Esophagus mucosa (tissue), 1 donor: ENCODE measurements at places on chromosomes 2 and 18. TPM values are rescaled to one million over a fixed set of nuclear protein-coding genes. Genes with fewer than 3 reads are reported as not detected.

Gene ACTR3
- total RNA-seq = 295 TPM

Gene CRYGC
- not detected for total RNA-seq

Gene ABCB11
- total RNA-seq = not detected

Gene CYP26B1
- 1.9 TPM for total RNA-seq

Gene REG3G
- total RNA-seq = not detected

Gene IGFBP2
- 192 TPM for total RNA-seq

Gene STK17B
- 11.0 TPM for total RNA-seq

Gene FLACC1
- 0.56 TPM for total RNA-seq

Gene GPD2
- 56.1 TPM for total RNA-seq

Gene CCL20
- total RNA-seq = 2.8 TPM

Gene MC2R
- not detected for total RNA-seq

Gene TXNL4A
- total RNA-seq = 77.1 TPM

DNA sequence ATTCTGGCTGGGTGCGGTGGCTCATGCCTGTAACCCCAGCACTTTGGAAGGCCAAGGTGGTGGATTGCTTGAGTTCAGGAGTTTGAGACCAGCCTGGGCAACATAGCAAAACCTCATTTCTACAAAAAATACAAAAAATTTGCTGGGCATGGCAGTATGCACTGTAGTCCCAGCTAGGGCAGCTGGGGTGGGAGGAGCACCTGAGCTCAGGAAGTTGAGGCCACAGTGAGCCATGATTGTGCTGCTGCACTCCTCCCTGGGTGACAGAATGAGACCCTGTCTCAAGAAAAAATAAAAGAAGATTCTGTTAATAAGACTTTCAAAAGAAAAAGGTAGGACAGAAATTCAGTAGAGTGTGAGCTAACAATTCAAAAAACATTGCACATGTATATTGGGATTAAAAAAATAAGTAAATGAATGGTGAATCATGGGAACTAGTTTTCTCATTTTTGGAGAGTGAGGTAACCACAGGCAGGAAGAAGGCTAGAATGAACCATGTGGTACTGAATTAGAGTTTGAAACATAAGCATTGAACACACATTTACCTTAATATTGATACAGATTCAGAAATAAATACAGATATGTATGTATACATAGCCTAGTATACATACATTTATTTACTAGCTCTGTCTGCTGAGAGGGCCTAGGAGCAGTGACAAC is 53.5 kb downstream of the NCOA1 start:
- ATAC-seq = no peak

DNA sequence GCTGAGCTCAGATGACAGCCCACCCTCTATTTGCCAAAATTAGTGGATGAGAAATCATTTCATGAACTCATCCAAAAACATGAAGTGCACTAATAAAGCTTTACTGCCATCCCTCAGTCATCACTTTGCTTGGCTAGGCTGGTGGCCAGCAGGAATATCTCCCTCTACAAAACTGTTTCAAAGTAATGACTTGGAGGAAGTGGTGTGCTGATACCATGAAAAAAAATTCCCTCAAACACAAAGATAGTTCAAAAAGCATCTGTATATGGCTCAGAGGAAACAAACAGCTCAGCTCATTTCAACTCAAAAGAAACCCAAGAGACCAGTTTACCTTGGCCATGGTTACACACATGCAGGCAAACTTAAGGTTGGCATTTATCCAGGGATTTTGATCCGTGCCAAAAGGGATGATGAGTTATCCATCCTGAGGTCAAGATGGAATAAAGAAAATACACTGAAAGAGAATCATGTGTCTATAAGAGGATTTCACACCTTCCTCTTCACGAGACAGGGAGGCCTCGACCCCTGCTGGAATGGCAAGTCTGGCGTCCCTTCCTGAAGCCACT is 18.4 kb upstream of the WIPF1 start:
- no peak for ATAC-seq

GRCh38 chr2:234970477-234970882 is 18.7 kb downstream of the SH3BP4 start:
- ATAC-seq = peak; percentile 84

DNA sequence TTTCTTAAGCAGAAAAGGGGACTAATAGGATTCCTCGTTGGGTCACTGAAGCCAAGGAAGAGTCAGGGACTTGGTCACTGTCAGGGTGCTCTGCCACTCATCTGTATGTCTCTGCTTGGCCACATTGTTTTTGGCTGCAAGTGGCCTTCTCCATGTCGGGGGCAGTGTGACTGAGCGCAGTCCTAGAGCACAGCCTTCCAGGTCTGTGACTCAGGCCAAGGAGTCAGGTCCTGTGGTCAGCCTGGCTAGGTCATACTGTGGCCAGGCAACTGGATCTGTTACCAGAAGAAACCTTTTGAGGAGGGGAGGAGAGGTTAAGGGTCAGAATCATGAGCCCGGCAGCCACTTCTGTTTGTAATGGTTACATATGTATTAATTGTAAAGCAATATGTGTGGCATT is 61.3 kb downstream of the GALNT1 start:
- peak; percentile 26 for ATAC-seq

DNA sequence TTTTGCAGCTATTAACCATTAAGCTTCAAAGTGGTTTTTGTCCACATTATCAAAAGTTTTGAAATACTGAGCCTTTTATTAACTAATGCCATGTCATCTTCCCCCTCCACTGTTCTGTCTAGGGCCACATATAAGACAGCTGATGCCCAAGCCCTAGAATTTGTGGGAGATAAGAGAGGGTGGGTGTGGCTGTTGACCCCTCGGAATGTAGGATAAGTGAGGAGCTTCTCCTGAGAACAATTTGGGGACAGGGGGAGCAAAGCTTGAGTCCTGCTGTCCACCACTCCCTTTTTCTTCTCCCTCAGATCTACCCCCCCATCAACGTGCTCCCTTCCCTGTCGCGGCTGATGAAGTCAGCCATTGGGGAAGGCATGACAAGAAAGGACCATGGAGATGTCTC is 14.3 kb upstream of the ANKRD53 start:
- ATAC-seq = no peak

GRCh38 chr2:226644399-226644865 is 155.2 kb downstream of the IRS1 start:
- no peak for ATAC-seq

DNA sequence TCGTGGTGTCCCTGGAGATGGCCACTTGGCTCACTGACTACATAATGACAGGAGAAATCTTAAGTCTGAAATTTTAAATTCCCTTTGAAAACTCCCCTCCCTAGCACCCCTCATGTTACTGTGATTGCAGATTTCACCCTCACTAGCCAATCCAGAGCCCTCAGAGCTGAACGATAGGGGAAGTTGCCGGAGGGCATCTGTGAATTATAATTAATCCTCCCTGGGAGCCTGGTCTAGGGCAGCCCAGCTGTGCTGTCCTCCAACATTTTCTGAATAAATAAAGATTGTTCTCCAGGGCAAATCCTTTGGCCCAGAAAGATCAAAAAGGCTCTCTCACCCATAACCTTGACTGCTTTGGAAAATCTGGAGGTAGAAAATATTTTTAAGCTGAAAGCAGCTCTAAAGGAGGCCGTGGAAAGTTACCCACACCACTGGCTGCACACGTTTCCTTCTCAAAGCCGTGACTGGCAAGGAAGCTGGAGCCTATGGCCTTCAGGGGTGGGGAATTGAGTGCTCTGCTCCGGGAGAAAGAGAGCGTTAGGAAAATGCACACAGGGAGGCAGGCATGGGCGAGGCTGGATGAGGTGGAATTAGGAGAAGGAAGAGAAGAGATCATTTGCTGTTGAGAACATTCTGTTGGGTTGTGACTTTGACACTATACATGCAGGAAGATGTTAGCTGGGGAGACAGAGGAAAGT is 68.9 kb upstream of the CNGA3 start:
- no peak for ATAC-seq

DNA sequence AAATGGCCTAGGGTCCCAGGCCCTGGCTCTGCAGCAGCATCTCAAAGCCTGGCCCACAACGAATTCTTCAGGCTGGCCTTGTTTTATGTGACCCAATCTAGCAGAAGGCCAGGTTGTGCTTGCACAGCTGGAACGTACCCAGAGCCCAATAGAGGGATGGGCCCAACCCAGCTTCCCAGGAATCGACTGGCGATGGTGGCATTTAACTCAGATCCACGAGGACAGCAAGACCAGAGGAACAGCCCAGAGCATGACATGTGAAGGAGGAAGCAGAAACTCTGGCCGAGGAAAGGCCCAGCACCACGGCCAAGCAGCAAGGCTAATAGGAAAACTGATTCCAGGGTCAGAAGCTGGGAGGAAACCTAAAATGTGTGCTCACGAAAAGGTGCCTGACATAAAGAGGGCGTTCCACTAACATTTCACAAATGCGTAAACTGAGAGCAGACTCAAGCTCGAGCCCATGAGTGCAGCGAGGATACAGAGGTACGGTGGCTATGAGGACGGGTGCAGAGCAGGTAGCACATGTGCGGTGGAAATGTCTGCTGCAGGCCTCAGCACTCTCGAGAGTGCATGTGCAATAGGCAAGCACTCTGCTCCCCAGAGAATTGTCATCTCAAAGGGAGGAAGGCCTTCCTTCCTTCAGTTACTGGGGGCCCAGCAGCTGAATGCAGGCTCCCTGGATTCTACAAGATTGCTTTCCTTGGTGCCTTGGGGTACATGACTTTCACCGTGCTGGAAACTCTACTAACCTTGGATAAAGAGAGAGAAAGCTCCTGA is 156.9 kb upstream of the GLI2 start:
- no peak for ATAC-seq

DNA sequence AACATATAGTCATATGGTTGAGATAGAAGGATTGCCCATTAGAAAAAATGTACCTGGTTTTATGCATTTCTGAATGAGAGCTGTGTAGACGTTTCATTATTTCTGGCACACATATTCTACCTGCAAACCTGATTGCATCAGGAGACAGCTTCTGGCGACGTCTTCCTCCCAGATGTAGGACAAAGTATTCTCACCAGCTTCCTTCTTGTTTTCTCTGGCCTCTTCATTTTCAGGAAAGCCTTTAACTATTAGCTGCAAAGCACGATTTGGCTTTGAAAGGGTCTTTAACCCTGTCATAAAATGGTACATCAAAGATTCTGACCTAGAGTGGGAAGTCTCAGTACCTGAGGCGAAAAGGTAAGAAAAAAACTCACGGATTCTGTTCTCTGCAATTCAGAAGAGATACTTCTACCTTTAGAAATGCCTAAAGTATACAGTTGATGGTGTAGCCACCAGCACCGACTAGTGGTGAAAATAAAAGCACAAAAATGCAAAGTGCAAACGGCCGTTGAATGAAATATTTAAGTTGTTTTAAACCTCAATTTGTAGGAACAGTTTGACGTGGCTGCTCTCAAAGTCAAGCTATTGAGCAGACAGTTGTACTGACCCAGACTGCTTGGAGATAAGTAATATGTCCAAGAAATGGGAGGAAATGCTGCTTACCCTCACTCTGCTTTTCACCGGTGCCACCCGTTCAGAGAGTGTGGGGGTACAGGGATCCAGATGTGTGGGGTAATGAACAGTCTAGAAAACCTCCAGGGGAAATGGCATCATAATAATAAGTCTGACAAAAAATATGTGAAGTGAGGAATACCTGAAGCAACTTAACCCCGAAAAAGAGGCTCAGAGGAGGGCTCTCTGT is 20.2 kb downstream of the IL18RAP start:
- no peak for ATAC-seq

GRCh38 chr18:13541621-13542519 is 184.5 kb downstream of the FAM210A start:
- no peak for ATAC-seq

GRCh38 chr2:232242316-232242715 is 136.2 kb upstream of the ALPP start:
- no peak for ATAC-seq

DNA sequence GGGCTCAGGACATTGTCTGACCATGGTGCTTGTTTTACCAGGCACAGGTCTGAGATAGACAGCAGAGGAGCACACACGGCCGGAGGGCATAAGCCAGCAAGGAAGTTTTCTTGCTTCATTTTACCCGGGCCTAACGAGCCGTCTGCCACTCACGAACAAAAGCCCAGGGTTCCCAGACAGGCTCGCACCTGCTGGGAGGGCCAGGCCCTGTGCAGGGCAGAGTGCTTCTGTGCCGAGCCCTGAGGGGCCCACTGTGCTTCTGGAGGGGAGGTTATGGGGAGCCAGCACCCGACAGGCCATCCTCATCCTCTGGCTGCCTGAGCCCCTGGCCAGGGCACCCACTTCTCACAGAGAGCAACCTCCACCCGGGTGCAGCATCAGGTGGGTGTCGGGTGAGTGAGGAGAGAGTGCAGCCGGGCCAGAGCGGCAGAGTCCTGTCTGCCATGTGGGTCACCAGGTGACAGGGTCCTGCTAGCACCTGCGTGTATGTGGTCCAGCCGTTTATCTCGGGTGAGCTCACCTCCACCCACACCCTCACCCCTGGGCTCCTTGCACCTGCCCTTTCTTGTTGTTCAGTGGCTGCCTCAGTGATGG is 297.9 kb downstream of the NDUFA10 start:
- ATAC-seq = no peak

DNA sequence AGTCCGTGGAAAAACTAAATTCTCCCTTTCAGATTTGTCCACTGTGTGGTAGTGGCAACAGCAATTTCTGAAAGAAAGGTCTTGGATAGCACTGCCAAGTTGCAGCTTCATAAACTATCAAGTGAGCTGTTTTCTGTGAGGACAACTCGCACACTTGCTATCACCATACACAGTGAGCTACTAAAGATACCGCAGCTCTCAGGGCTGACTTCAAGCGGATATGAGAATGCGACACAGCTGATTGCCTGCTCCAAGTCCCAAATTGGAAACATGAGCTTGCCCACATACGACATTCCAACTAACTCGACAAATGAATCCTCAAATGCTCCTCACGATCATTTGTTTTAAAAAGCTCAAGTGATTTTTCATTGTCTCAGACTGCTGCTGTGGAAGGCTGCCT is 46.2 kb downstream of the E2F6 start:
- ATAC-seq = no peak

- ATAC-seq = no peak
These were observed 41.5 kb downstream of the ARHGAP25 start for GRCh38 chr2:68776124-68776523.

DNA sequence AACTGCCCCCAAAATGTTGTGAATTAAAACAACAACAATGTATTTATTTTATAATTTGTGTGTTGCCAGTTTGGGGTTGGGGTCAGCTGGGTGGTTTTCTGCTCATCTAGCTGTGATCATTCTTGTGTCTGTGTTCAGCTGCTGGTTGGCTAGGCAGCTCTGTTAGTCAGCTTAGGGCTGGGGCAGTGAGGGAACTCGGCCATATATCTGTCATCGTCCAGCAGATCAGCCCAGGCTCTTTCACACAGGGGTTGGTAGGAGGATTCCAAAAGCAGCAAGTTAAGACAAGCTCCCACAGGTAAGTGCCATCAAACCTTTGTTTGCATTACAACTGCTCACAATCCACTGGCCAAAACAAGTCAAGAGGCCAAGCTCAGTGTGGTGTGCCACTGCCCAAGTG is 121.5 kb downstream of the LPIN1 start:
- peak; percentile 79 for ATAC-seq

DNA sequence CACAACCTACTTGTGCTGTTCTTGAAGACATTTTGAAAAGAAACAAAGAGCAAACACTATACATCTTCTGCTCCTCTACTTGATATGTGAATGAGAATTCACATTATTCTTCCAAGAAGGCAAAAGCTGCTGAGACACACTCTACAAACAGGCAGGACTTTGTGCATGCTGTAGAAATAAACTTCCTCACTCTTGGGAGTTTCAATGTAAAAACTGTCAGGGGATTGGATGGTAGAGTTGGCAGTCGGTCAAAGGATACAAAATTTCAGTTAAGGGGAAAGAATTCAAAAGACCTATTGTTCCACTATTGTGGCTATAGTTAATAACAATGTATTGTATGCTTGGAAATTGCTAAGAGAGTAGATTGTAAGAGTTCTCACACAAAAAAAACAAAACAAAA is 196.3 kb downstream of the MC4R start:
- ATAC-seq = no peak
